ENCODE measurements at places on chromosomes 13 and 19.

- no peak for DNase-seq
Measured at GRCh38 chr13:75376792-75377402, 105.1 kb downstream of the TBC1D4 start.

DNA sequence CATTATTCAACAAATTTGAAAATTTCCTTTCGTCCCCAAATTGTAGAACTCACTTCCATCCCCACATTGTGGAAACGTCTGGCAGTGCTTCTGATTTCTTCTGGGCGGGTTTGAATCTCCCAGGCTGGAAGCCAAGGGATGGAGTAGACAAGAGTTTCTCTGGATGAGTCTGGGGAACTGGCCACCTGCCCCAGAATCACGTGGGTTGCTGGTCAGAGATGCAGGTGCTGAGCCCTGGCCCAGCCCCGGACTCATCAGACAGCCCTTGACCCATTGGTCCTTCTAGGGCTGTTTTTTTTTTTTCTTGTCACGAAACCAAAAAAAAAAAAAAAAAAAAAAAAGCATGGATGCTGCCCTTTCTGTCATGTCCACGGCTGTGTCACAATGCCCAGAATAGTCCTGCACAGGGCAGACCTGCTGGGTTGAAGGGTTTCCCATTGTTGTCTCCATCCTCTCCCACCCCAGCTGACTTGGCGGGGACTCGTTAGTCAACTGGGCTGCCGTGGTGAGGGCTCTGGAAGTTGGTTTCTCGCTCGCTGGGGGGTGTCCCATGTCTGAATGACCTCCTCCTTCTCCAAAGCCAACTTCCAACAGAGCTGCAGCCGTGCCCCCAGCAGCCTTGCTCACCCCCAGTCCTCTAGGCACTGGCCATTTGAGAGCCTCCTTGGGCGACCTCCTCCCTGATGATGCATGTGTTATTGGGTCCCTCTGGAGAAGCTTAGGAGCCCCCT lies 12.8 kb downstream of the CHST8 start:
- DNase-seq = no peak

DNA sequence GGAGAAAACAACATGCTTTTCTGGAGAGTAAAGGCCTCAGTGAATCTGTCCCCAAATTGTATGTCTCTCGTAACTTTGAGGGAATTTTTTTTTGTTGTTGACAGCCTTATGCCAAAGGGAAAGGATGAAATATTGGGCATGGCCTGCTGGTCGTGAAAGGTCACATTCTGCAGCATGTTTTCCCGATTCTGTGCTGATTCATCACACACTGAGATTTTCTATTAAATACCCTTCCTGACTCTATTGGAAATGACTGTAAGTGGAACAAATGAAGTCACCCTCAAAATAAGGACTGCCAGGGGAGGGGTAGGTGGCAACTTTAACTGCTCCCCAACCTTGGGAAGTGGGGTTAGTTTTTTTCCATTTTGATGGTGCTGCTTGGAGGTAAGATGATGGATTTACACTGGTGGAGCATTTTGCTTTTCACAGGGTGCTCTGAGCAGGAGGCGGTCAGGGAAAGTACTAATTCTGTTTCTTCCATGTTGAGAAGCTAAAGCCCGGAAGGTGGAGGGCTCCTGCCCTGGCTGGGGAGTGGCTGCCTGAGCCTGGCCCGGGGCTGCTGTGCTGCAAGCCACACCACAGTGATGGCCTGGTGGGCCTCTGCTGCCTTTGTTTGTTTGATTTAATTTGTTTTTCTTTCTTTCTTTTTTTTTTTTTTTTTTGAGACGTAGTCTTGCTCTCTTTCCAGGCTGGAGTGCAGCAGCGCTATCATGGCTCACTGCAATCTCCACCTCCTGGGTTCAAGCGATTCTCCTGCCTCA lies 116.8 kb upstream of the SPATA13 start:
- DNase-seq = no peak

DNA sequence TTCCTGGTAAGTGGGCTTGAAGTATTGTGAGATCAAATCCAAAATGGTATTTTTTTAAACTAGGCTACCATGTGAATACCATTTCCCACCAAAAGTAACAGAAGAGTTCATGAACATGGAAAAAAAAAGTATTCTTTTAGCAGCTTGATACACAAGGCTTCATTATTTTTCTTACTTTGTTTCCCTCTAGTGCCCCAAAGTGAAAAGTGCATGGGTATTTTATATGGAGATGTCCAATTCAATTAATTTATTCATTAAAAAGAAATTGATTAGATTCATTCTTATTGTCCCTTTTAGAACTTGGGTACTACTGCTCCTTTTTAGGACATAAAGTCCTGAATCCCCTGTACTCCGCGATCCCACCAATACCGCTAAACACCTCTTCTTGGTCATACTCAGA lies 28.6 kb upstream of the SCEL start:
- no peak for DNase-seq

GRCh38 chr13:50990818-50991506 lies 81.4 kb downstream of the RNASEH2B start:
- no peak for DNase-seq

DNA sequence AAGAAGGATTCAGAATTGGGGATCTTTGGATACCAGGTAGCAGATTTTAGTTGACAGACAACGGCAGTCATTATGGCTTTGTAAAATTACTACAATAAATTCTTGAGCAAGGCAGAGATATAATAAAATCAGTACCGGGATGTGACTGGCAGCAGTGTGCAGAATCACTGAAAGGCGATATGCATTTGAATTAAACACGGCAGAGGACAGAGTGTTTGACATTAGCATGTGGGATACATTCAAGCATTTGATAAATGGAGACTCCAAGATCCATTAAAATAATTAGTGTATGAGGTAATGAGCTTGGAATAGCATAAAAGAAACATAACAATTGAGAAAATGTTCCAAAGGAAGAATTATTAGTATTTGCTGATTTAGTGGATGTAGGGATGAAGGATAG lies 36.8 kb downstream of the LCP1 start:
- DNase-seq = no peak

DNA sequence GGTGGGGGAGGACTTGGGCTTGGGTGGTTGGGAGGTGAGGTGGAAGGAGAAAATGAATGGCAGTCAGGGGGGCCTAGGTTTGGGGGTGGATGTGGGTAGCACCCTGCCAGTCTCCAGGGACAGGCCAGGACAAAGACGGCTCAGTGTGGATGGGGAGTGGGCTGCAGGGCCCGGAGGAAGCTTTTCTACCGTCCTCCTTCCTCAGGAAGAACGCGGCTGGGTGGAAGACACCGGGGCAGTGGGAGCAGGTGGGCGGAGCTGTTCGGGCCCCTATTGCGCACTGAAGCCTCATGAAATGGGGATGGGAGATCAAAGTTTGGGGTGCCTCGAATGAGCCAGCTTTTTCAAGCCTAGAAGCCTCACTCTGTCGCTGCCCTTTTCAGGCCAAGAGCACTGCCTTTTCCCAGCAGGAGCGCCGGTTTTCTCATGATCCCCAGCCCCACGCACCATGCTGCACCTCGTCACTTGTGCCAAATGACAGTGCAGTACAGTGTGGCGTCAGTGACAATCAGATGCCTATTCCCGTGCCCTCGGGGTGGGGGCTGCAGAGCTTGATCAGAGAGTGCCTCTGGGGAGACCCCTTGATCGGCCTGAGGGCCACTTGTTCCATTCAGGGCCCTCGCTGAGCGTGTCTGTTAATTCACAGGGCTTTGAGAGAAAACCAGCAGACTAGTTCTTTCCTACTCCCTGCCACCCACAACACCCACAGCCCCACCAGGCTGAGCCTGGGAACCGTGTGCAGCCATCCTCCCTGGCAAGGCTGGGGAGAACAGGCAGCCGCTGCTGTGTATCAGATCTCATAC lies 1.5 kb downstream of the CALM3 start:
- no peak for DNase-seq

- no peak for DNase-seq
Measured at GRCh38 chr13:50596776-50597203, 246.7 kb downstream of the DLEU7 start.

- no peak for DNase-seq
Measured at GRCh38 chr19:8361921-8362793, 1.8 kb upstream of the ANGPTL4 start.

DNA sequence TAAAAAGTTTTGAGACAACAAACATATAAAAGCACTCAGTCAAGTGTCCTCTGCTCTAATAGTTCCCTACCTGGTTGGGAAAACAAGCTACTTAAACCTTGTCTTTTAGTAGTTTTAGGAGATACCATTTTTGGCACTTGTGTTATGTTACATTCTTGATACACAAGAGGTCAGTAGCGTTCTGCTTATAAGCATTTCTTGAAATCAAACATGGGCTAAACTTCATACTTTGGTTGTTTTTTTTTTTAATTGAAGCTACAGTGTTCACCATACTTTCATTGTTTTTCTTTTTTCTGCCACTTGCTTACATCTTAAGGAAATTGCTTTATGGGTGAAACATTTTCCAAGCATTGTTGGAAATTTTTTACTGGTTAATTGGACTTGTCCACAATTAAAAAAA lies 12.9 kb downstream of the NHLRC3 start:
- DNase-seq = no peak

GRCh38 chr13:101511766-101512165 lies 59.3 kb downstream of the ITGBL1 start:
- no peak for DNase-seq

- DNase-seq = no peak
Measured at GRCh38 chr19:6682607-6683128, 12.7 kb upstream of the TNFSF14 start.

DNA sequence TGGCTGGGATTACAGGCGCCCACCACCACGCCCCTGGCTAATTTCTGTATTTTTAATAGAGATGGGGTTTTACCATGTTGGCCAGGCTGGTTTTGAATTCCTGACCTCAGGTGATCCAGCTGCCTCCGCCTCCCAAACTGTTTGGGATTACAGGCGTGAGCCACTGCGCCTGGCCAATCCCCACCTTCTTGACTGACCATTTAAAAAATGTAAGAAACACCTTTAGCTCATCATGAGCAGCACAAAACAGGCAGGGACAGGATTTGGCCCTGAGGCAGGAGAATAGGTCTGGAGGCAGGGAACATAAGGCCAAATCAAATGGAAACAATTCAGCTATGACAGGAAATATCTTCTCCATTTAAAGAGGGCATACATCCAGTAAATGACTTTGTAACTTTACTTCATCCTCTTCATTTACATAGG lies 1.4 kb upstream of the MPV17L2 start:
- DNase-seq = no peak

GRCh38 chr19:28130066-28130511 lies 1082.9 kb downstream of the UQCRFS1 start:
- DNase-seq = no peak

- DNase-seq = no peak
Measured at GRCh38 chr13:104993708-104994107, 1541.8 kb downstream of the EFNB2 start.

DNA sequence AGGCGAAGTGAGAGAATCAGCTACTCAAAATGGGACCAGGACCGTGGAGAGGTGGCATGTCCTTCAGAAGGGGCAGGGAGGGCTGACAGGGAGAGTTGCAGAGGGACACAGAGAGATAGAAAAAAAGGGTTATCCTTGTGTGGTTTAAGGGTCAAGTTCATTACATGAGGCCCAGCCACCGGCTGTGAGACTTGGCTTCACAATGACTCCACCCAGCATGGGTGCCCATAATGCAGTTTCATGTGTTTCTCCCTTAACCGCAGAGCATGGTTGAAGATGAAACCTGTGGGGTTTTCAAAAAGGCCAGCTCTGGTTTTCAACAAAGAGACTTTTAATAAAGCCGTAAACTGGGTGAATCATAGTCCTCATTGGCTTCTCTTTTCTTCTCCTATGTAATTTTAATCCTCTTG lies 164.6 kb downstream of the KLF5 start:
- no peak for DNase-seq

GRCh38 chr19:13150931-13151604 lies 857 bp downstream of the IER2 start:
- DNase-seq = no peak

GRCh38 chr13:113879017-113879416 lies 15.1 kb upstream of the GAS6 start:
- DNase-seq = no peak

DNA sequence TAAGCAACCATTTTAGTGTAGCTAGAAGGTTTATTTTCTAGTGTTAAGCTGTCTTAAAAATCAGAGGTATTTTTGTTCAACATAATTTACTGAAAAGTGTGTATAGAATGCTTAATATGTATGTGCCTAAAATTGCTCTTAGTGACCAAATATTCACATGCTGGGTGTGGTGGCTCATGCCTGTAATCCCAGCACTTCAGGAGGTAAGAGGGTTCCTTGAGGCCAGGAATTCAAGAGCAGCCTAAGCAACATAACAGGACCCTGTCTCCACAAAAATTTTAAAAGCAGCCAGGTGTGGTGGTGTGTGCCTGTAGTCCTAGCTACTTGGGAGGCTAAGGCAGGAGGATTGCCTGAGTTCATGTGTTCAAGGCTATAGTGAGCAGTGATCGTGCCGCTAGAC lies 120.9 kb upstream of the FRY start:
- DNase-seq = no peak

DNA sequence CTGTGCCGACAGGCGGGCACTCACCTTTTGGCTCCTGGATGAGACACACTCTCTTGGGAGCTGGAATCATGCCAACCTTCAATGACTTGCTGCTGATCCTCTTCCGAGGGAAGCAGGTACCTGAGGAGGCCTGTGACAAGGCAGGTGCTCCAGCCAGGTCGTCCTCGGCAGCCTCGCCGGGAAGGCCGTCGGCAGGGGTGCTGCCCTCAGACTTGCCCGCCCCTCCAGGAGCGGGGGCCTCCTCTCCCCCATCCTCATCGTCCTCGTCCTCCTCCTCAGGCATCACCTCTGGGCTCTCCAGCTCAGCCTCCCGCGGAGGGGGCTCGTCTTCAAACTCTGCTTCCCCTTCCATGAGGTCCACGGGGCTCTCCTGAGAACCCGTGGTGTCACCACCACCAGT lies 29.2 kb downstream of the SUGP2 start:
- DNase-seq = no peak
